Cerebellar cortex (tissue), 1 donor: ENCODE measurements at places on chromosomes 1 and 21.

DNA sequence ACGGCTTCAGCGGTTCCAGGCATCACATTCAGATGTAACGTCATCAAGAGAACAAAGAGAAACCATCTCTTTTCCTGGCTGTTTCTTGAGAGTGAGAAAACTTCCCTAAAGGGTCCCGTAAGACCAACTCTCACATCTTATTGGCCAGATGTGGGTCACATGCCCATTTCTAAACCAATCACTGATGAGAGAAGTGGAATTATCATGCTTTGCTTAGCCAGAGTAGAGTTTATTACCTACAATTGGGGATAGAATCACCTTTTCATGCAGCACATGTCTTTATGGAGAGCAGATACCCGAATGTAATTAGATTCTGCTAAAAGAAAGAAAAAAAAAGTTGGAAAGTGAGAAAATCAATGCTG, 54.4 kb downstream of the LYPLAL1 start:
- no peak for DNase-seq

GRCh38 chr1:59360170-59360569, 63.3 kb downstream of the FGGY start:
- DNase-seq = no peak

DNA sequence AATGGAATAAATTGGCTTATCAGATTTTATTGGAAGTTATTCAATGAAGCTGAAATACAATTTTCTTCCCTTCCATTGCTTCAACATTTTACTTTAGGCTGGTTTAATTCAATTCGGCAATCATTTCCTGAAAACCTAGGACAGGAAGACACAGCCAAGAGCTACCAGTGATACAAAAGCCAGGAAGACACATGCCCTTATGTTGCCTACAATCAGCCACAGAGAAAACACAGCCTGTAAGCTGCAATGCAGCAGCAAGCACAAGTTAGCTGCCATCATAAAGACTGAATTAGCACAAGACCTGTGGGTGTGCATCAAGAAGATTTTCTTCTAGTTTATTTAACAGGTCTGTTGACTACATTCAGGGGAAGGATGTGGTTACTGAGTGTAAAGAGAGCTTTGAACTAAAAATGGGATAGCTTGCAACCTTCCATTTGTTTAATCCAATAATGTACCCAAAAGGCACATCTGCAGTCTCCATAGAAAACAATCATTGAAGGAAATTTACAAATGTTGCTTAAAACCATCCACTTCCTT, 193.8 kb downstream of the KCNH1 start:
- DNase-seq = peak; percentile 80

DNA sequence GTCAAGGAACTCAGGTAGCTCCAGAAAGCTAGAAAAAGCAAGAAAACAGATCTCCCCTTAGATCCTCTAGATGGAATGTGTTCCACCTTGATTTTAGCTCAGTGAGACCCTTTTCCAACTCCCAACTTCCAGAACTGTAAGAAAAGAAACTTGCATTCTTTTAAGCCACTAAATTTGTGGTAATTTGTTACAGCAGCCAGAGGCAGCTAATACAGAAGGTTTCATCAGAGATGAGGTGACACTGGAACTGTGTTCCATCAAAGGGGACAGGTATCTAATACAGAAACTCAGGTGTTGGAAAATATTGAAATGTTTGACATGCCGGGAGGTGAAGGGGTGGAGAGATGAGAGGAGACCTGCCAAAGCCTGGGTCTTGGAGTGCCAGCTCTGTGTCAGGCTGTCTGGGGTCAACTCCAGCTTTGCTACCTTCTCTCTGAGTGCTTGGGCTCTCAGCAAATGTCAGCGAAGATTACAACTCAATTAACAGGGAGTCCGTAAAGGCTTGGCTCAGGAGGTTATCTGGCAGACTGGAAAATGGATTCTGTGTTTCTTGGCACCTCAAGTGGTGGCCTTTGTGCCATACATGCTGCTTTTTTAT, 71.3 kb downstream of the PLPP3 start:
- no peak for DNase-seq

GRCh38 chr1:172452536-172453152, 8.8 kb upstream of the PIGC start:
- no peak for DNase-seq

GRCh38 chr1:62439652-62440371, 3.0 kb downstream of the USP1 start:
- DNase-seq = no peak

- DNase-seq = no peak
These were observed 3.6 kb upstream of the AHCYL1 start for GRCh38 chr1:109981004-109981335.

- no peak for DNase-seq
These were observed 12.7 kb downstream of the ATF3 start for GRCh38 chr1:212621043-212621948.

DNA sequence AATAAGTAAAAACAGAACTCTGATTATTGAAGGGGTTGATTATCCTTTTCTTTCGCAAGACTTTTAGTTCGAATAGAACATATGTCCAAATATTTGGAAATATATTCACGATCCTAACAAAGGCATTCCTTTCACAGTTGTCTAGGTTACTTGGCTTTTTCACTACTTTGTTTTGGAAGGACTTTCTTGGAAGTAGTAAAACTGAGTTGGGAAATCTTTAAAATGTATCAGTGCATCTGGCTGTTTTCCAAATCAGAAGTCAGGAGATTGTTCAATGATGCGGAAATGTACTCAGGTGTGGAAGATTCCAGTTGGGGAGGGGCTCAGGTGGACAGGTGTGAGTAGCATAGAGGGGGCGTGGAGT, 67.1 kb downstream of the SH3BGR start:
- no peak for DNase-seq

- DNase-seq = no peak
These were observed 310.8 kb downstream of the USP25 start for GRCh38 chr21:16040601-16041000.

DNA sequence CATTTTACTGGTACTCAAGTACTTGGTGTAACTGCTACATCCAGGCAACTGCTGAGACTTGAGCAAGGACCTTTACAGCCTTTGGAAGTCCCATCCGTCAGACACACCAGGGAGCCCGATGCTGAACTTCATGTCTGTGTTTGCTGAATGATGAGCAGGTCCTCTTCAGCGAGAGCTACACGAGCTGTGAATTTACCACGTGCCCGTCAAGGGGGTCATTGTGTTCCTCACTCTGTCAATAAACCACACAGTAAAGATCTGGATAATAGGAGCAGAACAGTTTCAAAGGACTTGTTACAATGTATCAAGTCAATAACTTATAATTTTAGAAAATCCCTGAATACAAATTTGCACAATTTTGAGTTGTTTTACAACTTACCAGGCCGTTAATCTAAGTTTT, 427.2 kb downstream of the KIF26B start:
- DNase-seq = no peak

DNA sequence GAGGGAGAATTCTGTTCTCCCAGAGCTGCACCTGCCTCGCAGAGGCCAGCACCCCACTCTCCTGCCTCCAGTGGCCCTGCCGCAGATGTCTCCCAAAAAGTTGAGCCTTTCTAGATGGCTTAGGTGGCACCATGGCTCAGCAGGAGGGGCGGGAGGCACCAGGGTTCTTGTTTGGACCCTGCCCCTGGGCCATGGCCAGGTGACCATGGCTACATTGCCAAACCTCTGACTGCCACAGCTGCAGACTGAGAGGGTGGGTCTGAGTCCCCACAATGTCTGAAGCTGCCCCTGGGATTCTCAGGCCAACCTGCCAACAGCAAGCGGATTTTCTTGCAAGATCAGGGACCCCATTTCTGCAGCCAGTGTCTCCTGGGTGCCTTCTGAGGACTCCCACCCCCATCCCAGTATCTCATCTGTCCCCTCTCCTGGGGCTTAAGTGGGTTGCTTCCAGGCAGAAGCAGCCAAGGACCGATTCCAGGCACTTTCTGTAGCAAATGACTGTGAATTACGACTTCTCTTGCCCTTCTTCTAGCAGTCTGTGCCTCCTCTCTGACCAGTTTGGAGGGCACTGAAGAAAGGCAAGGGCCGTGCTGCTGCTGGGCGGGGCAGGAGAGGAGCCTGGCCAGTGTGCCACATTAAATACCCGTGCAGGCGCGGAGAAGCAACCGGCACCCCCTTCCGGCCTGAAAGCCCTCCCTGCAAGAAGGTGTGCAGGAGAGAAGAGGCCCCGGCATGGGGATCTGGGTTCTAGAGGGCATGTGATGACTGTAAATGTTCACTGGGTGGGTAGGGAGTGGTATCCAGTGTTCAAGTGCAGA, 22.5 kb downstream of the SESN2 start:
- no peak for DNase-seq

GRCh38 chr21:30710499-30710898, 8.1 kb downstream of the KRTAP21-3 start:
- no peak for DNase-seq

DNA sequence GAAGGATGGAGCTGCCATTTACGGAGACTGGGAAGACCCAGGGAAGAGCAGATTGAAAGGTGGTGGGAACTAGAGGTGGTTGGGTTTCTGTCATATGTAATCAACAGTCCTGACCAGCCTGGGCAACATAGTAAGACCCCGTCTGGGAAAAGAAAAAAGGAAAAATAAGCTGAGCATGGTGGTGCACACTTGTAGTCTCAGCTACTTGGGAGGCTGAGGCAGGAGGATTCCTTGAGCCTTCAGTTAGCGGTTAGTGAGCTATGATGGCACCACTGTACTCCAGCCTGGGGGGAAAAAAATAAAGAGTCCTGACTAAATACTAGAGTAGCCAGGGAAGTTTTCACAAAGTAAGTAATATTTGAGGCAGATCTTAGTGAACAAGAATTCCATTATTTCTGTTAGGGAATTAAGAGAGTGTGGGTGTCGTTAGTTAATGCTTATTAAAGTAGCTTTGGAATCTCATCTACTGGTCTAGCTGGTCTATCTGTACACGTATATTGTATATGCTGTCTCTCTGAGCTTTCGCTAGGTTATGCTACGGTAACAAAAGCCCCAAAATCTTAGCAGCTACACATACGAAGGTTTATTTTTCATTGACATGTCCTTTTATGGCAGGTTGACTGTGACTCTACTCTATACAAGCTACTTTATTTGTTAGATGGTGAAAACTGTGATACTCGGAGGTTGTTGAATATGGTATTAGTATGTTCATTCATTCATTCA, 4.4 kb downstream of the NBPF1 start:
- no peak for DNase-seq

- no peak for DNase-seq
These were observed 37.3 kb upstream of the MORC3 start for GRCh38 chr21:36282568-36283230.

- DNase-seq = peak; percentile 82
These were observed 55.7 kb upstream of the CD1D start for GRCh38 chr1:158124999-158125398.
